ENCODE measurements at places on chromosomes 1 and 21. TPM values are rescaled to one million over a fixed set of nuclear protein-coding genes. Genes with fewer than 3 reads are reported as not detected.

Gene HTR6
- not detected for total RNA-seq

Gene GNAT2
- total RNA-seq, result not detected

Gene TPTE
- total RNA-seq, result not detected

Gene TEX50
- total RNA-seq, result not detected
